ENCODE measurements at places on chromosomes 5 and 9. TPM values are rescaled to one million over a fixed set of nuclear protein-coding genes. Genes with fewer than 3 reads are reported as not detected.

DNA sequence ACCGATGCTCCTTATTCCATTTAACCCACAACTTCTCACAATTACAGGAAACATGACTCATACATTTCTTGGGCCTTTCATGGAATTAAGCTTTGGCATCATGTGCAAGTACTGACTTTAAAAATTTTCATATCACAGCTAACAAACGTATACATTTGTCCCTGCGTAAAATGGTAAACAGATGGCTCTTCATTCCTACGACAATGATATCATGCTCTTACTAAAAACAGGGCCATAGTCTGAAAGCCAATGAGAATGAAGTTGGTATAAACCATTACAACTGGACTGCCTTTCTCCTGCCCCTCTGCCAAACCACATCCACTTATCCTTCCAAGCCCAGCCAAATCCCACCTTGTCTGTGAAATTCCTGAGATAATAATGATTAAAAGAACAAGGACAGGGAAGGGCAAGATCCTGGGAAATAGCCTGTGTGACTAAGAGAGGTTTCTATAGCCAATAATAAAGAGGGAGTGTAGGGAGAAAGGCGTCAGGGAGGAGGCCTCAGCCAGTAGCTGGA is 44.9 kb upstream of the ZNF366 start:
- DNase-seq, result no peak

GRCh38 chr9:21160178-21160577 is 6.3 kb downstream of the IFNA21 start:
- no peak for DNase-seq

The PCDHA1 gene
- 0.12 TPM for total RNA-seq

The RGS7BP gene
- total RNA-seq, result not detected

DNA sequence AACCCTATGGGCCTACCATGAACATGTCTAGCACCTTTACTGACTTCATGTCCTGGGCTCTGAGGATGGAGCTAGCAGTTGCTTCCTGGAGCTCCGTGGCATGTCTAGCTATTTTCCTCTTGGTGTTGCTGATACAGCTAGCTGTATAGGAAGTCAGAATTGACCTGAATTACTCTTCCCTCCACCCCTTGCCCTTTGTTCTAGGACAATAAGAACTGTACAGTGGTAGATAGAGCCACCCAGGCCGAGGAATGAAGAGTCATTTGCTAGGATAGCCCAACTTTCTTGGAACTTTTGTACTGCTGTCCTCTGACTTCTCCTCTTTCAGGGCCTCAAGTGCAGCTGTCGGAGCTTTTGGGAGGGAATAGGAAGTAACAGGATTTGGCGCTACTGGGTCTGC is 109.9 kb upstream of the RUSC2 start:
- no peak for DNase-seq

The SPINK13 gene
- 2.8 TPM for total RNA-seq

The NEUROG1 gene
- not detected for total RNA-seq

DNA sequence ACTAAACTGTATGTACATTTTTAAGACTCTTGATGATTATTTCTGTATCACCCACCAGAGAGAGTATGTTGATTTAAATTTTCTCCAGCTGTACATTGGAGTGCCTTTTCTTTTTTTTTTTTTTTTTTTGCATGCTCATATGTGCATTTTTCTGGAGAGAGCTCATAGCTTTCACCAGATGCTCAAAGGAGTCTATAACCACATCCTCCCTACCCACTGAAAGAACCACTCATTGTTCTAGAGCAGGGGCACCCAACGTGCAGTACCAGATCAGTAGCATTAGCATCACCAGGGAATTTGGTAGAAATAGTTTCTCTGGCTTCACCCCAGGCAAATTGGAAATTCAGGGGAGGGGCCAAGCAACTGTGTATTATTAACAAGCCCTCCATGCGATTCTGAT is 53.9 kb upstream of the TMEM171 start:
- no peak for DNase-seq

The TRMT10B gene
- total RNA-seq, result 3.9 TPM

DNA sequence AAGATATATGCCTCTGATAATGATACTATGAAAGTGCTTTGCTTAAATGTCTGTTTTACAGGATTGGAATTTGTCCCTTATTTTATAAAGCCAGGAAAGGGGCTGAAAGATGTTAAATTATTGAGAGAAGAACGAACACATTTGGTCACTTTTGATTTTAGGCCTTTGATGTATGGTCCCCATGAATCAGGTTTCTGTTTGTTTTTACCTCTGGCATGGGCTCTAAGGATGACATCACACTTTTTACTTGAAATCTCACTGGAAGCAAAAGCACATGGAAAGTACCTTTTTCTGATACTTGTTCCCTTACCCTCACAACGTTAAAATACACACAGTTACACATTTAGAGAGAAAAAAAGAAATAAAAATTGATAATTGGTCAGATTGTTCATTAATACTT is 6.9 kb downstream of the OTULIN start:
- DNase-seq, result no peak

DNA sequence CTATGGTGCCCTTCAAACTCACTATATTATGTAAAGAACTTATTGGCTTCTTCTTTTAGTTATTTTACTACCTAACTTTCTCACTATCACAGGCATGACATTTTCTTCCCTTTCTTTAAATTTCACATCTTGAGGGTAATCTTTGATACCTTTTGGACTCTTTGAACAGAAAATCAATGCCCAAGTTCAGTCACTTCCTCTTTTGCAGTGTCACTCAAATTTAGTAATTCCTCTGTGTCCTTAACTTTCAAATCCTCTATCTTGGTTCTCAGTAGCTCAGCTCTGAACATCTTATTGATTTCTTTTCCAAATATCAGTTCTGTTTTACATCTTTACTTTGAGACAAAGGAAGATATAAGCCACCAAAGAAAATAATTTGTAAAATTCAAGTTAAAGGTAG is 25.5 kb downstream of the CNTLN start:
- DNase-seq, result no peak

The SCGB3A1 gene
- not detected for total RNA-seq

DNA sequence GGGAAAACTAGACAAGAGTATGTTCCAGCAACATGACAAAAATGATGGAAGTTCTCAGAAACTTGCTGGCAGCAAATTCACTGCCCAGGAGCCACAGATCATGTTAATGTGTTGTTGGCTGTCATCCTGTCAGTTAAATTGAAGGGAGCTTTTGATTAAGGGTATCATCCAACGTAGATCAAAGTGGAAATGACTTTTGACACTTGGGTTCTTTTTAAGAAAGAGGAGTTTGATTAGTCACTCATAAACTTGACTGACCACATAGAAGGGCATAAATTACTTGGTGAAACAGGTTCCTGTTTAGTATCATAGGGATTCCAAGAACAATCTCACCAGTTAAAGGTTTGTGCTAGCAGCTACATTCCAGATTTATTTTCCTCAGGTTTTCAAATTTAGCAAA is 288.7 kb downstream of the CSNK1G3 start:
- DNase-seq, result no peak

DNA sequence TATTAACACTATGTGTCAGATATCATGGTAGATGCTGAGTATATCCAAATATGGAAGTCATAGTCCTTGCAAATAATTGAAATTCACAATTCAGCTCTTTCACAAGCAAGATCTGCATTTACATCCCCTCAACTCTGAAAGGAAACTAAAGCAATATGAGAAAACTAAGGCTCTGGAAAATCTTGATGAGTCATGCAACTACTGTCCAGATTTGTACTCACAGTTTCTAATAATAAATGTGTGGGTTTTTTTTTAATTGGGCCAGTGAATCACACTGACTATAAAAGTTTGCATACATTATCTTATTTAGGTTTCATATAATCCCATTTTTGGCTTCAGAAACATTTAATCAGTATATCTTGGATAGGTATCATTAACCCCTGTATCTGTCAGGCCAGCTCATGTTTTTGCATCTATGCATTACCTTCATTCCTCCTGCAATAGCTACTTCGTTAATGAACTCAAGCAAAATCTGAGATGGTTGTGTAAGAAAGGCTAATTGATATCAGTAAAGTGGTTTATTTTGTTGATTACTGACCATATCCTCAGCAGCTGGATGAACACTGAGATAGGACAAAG is 58.7 kb upstream of the PRR16 start:
- DNase-seq, result no peak

DNA sequence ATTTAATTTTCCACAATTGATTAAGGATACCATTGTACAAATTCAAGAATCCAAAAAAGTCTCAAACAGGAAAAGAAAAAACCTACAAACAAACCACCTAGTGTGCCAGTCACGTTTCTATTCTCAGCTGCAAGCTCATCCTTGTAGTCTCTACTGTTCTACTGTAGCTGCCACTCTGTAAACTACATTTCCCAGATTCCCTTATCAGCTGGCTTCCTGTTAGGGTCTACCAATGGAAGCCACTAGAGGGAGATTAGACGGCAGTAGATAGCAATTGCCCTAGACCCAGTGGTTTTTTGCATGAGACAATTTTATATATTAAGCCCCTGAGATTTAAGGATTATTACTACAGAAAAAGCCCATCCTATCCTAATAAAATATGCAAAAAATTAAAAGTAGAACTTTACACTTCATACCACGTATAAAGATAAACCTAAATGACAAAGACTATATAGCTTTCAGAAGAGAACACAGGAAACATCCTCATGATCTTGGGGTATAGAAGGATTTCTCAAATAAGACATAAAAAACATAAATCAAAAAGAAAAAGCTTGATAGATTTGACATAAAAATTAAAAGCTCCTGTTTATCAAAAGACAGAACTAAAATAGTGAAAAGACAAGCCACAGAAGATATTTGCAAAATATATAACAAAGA is 37.4 kb downstream of the P4HA2 start:
- DNase-seq, result peak; percentile 72

The PCDHB10 gene
- total RNA-seq, result 0.72 TPM

DNA sequence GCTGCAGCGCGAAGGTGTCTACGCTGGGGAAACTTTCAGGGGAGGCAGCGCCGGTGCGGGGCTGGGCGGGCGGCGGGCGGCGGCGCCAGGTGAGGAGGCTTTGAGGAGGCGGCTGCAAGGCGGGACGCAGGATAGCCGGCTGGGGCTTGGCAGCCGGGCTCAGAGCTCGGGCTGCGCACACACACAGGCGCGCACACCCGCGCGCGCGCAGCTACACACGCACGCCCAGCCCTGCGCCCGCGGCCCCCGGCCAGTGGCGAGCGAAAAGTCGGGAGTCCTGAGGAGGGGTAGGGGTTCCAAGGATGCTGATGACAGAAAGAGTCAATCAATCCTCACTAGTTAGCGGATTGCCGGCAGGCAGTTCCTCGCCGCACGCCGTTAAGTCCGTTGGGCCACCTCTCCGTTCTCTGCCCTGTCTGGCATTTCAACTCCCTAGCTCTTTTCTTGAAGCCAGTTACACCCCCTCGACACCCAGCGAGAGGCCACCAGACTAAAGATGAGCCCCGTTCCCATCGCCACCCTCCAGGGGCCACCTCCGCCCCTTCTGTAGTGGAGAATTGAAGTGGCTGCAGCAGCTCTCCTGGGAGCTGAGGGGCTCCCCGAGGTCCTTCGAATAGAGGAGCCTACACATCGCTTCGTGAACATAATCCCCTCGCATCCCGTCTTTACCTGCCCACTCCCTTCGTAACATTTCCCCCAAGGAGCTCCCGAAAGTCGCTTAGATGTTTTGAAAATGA is 1640.3 kb upstream of the C9orf72 start:
- DNase-seq, result no peak

GRCh38 chr9:131817627-131818026 is 77.8 kb upstream of the RAPGEF1 start:
- DNase-seq, result peak; percentile 2

All from NCI-H460 (cell line).